ENCODE measurements at places on chromosomes 1 and 21.

DNA sequence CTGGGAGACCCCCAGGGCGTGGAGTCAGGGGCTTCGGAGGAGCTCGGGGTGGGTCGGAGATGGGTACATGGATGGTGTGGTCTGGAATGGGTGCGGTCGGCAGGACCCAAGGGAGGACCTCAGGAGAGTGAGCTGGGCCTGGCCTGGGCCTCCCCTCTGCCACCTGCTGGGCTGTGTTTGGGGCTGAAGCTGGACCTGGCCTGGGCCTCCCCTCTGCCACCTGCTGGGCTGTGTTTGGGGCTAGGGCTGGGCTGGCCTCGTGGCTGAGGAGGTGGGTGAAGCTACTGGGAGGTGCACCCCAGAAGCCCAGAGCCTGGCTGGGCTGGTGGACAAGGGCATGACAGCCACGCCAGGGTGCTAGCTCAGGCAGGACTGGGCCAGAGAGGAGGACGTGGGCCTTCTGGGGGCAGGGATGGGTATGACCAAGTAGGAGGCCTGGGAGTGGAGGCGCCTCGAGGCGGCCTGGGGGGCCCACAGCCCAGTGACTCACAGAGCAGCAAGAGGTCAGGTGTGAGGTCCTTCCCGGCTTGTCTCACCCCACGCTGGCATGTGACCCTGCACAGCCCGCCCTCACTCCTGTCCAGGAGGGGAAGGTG is 14.5 kb downstream of the SAMD11 start:
- no peak for DNase-seq

- DNase-seq, result no peak
These were observed 40.1 kb downstream of the AHDC1 start for GRCh38 chr1:27563591-27564471.

DNA sequence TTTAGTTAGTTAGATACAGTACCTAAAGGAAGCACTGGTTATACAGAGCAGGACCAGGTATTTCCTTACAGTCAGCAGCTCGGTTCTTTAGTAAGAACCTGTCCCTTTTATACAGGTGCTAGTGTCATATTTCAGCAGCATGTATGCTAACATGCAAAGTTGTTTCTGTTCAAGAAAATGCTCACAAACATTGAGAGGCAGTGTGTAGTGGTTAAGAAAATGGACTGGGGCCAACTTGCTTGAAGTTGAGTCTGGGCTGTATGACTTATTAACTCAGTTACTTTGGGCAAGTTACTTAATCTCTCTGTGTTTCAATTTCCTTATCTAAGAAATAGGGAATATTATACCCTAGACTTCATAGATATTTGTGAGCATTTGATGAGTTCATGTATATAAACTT is 31.1 kb downstream of the AK4 start:
- DNase-seq, result no peak

GRCh38 chr1:9265968-9266367 is 26.7 kb upstream of the SPSB1 start:
- DNase-seq, result no peak

GRCh38 chr21:25097648-25098047 is 509.6 kb downstream of the MRPL39 start:
- DNase-seq, result no peak

- no peak for DNase-seq
These were observed 16.4 kb downstream of the EPHA10 start for GRCh38 chr1:37748565-37748964.

DNA sequence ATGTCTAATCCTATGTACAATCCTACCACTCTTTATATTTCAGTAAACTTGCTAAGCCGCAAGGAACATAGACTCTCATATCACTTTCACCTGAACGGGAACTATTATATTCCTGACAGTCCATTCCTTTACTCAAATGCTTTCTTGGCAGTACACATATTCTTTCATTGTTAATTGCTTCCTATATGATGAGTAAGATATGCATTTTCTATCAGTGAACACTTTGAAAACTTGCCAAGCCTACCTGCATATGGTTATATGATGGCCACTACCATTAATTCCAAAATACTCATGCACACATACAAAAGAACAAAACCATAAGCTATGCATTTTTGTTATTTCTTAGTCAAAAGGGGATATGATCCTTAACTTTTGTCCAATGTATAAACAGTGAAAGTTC is 341.5 kb downstream of the VAV3 start:
- DNase-seq, result no peak

DNA sequence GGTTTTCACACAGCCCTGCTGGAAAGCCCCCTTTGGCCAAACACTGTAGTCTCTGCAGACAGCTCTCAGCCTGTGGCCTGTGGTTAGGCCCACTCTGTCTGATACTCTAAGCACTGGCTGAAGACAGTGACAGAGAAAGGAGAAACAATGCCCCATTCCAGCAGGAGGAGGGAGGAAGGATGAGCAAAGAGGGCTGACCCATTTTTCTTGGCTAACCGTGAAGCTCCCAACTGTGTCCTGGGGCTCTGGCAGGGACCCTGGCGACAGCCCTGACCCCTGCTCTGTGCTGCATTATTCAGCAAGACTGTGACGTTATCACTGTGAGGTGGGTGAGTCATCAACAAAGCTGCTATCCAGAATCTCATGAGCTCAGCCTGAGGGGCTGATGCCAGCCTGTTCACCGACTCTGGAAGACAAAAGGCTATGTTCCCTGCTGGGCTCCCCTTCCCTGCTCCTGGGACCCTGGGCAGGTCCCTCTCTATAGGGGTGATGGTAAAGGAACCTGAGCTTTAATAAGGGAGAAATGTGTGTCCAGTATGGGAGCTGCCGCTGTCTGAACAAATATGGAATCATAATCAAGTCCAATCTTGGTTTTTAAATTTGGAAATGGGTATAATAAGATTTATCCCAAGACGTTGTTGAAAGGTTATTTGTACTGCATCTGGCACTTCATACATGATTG is 107.0 kb downstream of the RHOU start:
- peak; percentile 36 for DNase-seq

DNA sequence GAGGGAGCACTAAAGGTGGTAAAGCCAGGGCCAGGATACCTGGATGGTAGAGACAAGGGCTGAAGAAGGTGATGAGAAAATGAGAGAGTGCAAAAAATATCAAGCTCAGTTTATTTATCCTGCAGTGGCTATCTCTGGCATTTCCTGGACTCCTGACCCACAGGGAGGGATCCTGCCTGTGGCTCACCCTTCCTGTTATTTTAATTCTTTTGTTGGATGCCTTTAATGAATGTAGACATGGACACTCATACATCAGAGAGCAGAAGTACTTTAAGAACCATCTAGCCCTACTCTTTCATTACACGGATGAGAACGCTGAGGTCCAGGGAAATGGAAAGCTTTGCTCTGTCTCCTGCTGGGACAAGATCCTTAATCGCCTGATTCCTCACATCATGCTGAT is 20.6 kb downstream of the JUN start:
- DNase-seq, result no peak

GRCh38 chr1:32538887-32539583 is at the start of gene ZBTB8A:
ZBTB8A (plus strand) TSS chr1:32539427; CDS start chr1:32592932, 53,505 bp downstream.
- DNase-seq, result peak; percentile 87

- DNase-seq, result peak; percentile 42
These were observed at the start of gene GNG4 for GRCh38 chr1:235649368-235650163. GNG4 (minus strand) TSS chr1:235649784; CDS start chr1:235583838, 65,946 bp downstream.

- DNase-seq, result no peak
These were observed 114.1 kb downstream of the TNR start for GRCh38 chr1:175629318-175629694.

DNA sequence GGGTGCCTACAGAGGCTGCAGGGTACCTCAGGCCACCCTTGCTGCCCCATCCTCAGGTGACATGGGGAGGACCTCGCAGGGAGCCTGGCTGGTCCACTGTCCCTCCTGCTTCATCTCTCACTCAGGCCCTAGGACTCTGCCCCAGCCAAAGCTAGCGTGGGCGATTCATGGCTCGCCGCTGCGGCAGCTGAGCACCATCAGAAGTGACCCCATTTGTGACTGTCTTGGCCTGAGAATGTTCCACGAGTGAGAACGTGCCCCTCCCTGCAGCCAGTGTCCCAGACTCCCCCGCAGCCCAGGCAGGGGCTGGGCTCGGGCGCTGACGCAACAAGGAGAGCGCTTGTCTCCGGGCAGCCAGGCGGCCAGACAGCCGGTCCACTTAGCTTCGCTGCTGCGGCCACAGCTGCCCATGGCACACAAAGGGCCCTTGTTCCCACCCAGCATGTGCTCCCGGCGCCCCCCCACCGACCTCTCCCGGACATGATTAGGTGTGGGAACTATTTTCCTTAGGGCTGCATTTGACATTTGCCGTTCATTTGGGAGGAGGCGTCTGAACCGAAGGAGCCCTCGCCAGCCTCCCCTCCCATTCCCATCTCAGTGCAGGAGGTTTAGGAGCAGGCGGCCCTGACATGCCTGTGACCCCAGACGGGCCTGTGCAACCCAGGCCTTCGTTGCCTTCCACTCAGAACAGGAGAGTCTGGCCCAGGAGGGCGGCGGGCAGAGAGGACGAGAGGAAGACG is 19.3 kb upstream of the POFUT2 start:
- no peak for DNase-seq

GRCh38 chr1:203028067-203028783 is 1.9 kb downstream of the PPFIA4 start:
- no peak for DNase-seq

Data from common myeloid progenitor, CD34-positive (primary cell).